ENCODE measurements at places on chromosomes 12 and 14. TPM values are rescaled to one million over a fixed set of nuclear protein-coding genes. Genes with fewer than 3 reads are reported as not detected.

TAS2R19 gene
- 4.3 TPM for total RNA-seq

DBX2 gene
- not detected for total RNA-seq

LHX5 gene
- not detected for total RNA-seq

CLEC4C gene
- total RNA-seq = not detected

CELA1 gene
- not detected for total RNA-seq

TMPRSS12 gene
- total RNA-seq = not detected

PMCH gene
- not detected for total RNA-seq

TMCC3 gene
- total RNA-seq = under 0.01 TPM

CLEC7A gene
- not detected for total RNA-seq

OTX2 gene
- total RNA-seq = not detected

TAS2R50 gene
- 1.3 TPM for total RNA-seq

ACSM4 gene
- total RNA-seq = not detected
